Thymus (tissue), 14 donors: ENCODE measurements at places on chromosomes 1 and 21.

DNA sequence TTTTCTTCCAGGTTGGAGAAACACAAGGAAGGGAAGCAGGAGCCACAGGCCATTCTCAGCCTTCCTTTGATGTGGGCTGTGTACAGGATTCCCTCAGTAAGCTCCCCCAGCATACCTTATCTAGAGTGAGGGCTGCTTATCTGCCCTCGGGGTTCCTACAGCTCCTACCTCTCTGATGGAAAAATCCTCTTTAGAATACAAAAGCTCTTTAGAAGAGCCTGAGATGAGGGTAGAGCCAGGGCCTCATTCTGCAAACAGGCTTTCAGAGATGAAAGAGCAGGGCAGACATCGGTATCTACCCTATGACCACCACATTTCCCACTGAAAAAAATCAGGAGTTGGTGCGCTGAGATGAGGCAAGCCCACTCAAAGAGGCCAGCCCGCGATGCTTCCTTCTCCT is 85.1 kb downstream of the PLPP3 start:
- DNase-seq = no peak

GRCh38 chr1:44655609-44656008 is 18.7 kb downstream of the TMEM53 start:
- no peak for DNase-seq

DNA sequence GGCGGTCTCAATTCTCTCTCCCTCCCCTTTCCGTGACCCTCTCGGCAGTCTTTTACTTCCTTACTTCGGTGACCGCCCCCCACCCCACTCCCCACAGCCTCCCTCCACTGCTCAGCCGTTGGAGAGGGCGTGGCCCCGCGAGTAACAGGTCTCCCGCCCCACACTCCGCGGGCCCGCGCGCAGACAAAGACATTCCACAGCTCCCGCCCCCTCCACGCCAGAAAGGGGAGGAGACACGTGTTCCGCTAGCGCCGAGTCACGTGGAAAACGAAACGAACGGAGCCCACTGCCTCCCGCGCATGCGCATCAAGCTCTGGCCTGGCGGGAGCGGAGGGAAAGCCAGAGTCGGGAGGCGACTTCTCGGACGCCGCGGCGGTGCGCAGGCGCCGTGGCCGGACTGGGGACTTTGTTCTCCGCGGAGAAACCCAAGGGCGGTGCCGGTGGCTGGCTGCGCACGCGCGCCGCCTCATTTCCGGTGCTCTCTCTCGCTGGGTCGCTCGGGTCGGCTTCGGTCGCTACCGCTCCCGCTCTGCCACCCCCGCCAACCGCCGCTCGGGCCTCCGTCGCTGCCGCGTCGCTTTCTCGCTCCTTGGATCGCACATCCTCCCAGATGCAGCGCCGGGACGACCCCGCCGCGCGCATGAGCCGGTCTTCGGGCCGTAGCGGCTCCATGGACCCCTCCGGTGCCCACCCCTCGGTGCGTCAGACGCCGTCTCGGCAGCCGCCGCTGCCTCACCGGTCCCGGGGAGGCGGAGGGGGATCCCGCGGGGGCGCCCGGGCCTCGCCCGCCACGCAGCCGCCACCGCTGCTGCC is at the start of gene KHDRBS1:
TSS of gene KHDRBS1 (plus strand) at position 483 of the 813 bp plus-strand sequence. CDS start at position 611, 128 bp downstream.
- DNase-seq = peak; percentile 95

GRCh38 chr1:81681601-81682266 is 119.0 kb upstream of the ADGRL2 start:
- DNase-seq = no peak

GRCh38 chr1:50348449-50349241 is 74.6 kb downstream of the DMRTA2 start:
- peak; percentile 32 for DNase-seq

GRCh38 chr1:232617237-232617636 is 12.7 kb downstream of the SIPA1L2 start:
- DNase-seq = no peak

- DNase-seq = no peak
Observed at GRCh38 chr1:100759188-100759587, 39.6 kb downstream of the VCAM1 start.

- DNase-seq = no peak
Observed at GRCh38 chr1:102838016-102838415, 270.3 kb downstream of the COL11A1 start.

DNA sequence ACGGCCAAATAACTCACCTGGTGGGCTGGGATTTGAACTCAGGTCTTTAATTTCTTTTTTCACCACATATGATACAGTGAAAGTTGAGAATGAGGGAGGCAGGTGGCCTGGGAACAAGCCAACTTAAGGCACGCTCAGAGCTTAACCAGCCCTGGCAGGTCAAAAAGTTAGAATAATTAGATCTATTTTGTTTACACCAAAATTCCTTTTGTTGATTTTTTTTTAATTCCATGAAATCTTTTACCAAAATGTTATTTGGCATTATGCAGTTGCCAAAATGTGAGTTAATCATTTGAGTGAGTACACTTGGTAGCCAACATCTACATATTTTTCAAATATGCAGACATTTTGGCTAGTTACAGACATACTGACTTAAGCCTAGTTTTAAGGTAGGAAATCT is 36.8 kb downstream of the LHX8 start:
- DNase-seq = no peak

DNA sequence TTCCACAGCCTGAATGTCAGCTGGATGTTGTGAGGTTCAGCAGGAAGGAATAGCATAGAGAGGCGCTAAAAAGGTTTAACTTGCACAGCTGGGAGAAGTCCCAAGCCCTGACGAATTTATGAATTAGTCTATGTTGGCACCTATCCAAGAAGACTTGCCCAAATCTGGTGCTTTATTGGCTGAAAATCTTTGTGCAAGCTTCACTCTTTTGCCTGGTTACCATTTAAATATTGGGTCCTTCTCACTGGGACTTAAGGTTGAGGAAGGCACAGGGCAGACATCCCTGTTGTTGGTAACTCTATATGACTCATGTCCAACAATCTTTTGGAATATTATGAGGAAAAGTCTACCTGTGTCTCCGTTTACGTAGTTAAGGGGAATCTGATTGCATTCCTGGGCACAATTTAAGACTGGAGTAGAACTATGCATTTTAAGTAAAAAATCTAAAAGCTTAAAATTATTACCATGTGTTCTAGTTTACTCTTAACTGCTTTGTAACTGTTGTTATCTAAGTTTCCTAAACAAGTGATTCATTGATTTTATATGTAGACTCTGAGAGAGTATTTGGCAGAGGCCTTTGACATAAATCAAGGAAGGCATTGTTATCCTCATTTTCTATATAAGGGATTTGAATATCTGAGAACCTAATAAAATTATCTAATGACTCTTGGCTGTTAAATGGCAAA is 181.7 kb upstream of the DPYD start:
- no peak for DNase-seq

DNA sequence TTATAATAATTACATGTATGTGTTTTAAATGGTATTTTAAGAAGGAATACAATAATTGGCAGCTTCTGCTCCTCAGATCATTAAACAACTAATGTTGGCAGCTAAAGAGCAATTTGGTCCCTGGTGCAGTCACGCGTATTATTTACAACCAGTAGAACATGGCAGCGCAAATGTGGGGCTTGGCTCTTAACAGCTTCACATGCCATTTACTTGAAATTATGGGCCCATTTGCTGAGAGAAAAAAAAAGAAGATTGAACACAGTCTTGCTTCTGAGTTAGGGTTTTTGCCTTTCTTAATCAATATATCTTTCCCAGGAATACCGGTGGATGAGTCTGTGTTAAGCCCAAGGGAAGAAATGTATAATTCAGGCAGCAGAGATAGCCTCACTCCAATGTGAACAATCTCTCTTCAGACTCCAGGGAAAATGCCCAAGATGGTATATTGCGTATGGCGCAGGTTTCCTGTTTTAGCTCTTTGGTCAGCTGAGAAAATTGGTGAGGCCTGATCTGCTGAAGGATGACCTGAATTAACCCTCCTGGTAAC is 174.5 kb downstream of the DISC1 start:
- no peak for DNase-seq
